ENCODE measurements at places on chromosomes 11 and 22.

GRCh38 chr11:59551659-59552521, 40.6 kb downstream of the OR4D9 start:
- DNase-seq = peak; percentile 51

DNA sequence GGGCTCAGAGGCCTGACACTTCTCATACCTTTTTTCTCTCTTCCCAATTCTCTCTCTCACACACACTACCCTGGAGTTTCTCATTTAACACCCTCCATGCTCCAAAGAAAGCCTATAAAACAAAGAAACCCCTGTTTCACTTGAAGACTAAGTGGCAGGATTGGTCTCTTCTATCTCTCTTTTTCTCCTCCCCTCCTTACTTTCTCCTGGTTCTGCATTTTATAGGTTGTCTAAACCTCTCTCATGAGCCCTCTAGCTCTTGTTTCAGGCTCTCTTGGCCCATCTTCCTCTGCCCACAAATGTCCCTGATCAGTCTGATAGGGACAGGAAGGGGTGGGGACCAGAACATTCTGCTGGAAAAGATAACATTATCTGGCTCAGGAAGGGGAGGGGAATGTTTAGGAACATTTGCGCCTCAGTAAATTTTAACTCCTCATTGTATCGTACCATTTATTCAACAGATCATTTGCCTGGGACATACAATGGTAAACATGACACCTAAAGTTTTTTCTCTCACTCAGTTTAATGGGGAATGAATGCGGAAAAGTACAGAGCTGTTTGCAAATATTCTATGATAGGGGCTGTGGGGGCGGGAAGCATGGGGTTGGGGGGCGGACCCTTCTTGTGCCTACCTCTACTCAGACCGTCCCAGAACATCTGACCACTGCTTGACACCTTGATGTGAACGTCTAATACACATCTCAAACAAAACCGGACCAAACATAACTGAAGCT, 10.8 kb downstream of the CRYBA4 start:
- no peak for DNase-seq

DNA sequence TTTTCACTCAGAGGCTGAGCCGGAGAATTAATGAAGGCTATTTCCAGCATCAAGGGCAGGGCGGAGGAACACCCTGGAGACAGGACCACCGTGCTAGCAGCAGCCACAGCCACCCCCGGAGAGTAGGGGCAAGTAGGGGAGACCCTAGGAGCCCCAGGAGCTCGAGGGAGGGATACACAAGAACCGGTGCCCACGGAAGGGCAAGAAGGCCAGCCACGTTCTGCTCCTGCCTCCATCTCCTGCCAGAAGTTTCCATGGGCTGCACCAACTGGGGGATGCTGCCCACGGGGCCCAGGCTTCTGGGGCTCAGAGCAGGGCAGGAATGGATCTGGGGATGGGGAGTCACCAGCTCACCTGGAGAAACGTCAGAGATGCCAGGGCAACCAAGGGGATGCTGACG, 626.8 kb downstream of the TBC1D22A start:
- DNase-seq = no peak

- no peak for DNase-seq
Observed at GRCh38 chr22:36144886-36145541, 15.5 kb downstream of the APOL3 start.

- peak; percentile 92 for DNase-seq
Observed at GRCh38 chr22:30286813-30287647, 2.3 kb downstream of the CASTOR1 start.

GRCh38 chr11:110948112-110948511, 235.9 kb upstream of the ARHGAP20 start:
- no peak for DNase-seq

- no peak for DNase-seq
Observed at GRCh38 chr22:35126993-35127392, 61.0 kb downstream of the ISX start.

DNA sequence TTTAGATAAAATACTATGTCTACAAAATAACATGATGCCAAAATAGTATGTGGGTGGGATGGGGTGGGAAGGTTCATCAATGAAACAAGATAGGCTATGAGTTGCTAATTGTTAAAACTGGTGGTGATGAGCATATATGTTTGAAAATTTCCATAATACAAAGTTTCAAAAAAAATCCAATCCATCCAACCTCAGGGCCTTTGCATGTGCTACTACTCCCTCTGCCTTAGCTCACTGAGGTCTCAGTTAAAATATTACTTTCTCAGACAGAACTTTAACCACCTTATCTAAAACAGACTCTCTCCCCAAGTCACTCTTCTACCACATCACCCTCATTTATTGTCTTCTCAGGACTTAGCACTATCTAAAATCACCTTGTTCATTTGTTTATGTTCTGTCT, 201.1 kb downstream of the TTC28 start:
- DNase-seq = no peak

DNA sequence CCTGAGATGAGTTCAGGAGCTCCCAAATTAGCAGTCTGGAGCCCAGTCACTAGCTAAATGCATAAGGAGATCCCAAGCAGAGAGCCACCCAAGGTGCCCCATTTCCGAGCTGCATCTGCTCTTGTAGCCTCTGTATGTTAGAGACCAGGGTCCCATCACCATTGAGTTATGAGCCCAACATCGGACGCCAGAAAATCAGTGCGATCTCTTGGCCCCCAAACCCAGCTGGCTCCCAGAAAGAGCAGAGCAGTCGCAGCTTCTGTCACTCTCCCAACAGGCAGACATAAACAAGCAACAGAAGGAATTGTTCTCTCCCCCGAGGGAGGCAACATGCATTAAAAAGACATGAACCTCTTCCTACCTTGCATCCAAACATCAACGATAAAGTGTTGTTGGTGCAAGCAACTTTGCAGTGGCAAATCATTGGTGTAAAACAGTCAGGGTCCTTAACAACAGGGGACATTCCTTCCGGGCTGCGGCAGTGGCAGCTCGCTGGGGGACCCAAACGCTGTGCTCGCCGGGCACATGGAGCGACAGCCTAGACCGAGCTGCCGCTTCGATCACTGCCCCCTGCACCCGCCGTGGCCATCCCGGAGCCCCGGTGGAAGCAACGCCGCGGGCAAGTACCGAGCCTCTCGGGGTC, 907.1 kb downstream of the DLG2 start:
- no peak for DNase-seq

DNA sequence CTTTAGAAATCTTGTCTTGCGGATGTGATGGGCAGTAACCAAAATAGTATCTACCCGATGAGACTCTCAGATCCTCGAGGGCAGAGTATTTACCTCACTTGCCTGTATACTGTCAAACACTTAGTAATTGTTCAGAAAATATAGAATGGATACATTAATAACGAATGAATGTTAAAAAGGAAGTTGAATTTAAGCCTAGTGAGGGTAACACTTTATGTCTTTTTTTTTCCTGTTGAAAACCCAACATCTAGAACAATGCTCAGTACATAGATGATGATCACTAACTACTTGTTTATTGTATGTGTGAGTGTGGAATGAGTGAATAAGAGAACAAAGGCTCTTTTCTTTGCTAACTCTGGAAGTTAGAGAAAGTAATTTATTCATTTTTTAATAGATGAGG, 195.7 kb downstream of the MIAT start:
- DNase-seq = no peak

DNA sequence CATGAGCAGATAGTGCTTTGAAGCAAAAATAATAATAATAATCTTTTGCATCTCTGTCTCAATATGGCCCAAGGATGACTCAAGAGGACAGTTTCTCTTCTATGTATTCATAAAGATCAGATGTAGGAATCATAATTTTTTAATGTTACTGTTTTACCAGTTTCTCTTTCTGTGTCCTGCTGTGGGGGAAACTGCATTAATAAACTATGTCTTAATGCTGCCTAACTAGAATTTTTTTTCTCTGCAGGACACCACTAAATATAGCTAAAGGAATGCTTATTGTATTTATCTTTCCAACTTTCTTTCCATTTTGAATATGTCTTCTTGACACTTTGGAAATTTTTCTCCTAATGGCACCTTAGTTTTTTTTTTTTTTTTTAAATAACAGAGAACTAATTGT, 6.5 kb downstream of the FJX1 start:
- DNase-seq = no peak

DNA sequence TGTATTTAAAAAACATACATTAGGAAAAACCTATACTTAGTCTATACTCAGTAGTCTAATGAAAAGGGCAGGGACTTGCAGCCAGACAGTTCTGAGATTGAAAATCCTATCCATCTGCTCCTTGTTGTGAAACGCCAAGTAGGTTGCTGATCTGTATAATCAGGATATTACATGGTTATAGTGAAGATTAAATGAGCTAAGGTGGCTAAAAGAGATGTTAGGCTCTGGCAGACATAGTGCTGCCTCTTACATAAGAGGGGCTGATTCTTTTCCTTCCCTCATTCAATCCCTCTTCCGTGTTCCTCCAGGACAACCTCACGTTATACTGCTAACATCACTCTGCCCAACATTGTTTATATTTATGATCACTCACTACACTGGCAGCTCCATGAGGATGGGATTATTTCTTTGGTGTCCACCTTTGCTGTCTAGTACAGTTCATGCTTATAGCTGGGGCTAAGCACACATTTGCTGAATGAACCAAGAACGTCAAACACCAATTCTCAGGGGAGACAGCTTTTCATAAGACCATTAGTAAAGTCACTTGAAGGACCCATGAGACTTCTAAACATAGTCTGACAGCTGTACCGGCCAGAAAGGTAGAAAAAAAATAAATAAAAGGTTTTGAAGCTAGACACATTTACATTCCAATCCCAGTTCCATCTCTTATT, 46.3 kb downstream of the GAB2 start:
- no peak for DNase-seq
